ENCODE measurements at places on chromosomes 4 and X.

DNA sequence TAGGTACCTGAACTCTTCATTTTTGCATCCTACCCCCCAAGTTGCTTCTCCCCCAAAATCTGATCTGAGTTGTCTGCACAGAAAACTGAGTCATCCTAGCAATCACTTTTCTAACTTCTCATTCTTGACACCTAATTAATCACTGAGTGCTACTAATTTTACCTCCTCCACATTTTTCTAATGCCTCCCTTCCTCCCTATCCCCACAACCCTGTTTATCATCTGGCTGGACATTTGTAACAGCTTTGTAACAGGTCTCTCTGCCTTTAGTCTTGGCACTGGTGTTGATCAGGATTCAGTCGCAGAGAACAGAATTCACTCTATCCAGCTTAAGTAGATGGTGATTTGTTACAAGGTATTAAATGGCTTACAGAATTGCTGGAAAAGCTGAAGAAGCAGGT, 303.9 kb upstream of the GATB start:
- DNase-seq: no peak

- peak; percentile 5 for DNase-seq
Measured at GRCh38 chrX:104288961-104289360, 34.2 kb upstream of the ESX1 start.

GRCh38 chr4:1797861-1798579, 4.9 kb downstream of the FGFR3 start:
- DNase-seq: no peak

DNA sequence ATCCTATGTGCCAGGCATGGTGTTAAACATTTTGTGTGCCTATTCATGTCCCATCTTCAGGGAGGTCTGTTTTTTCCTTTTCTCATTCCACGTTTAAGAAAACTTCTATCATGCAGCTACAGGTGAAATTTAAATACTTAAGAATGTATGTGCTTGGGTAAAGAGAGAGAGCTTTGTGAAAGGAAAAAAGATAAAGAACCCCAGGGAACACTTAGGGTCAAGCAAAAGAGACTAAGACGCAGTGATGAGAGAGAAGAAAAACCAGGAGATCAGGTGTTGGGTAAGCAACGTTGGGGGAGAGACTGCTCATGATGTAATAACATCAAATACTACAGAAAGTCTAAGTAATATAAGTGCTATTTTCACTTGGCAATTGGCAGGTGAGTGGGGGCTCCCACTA, 253.7 kb downstream of the GRXCR1 start:
- no peak for DNase-seq

GRCh38 chr4:165027762-165028402, 3.9 kb upstream of the TRIM60 start:
- no peak for DNase-seq

- DNase-seq: no peak
Measured at GRCh38 chr4:15147714-15148113, 145.4 kb downstream of the CPEB2 start.

GRCh38 chr4:168981460-168981859, 28.6 kb downstream of the CBR4 start:
- no peak for DNase-seq

DNA sequence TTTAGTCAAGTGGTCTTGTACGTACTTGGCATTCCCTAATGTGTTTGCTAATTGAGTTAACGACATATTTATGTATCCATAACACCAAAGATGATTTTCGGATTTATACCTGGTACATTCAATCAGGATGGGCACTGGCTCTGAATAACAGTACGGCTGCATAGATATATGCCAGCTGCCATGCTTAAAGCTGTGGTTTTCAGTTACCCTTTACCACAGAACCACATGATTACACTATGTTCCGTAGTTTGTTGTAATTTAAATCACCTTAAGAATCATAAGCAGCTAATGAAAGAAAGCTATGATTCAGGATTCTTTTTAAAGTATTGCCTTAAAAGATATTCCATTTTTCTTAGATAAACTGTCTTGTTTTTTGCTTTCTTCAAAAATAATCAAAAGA, 53.6 kb downstream of the FIP1L1 start:
- no peak for DNase-seq

DNA sequence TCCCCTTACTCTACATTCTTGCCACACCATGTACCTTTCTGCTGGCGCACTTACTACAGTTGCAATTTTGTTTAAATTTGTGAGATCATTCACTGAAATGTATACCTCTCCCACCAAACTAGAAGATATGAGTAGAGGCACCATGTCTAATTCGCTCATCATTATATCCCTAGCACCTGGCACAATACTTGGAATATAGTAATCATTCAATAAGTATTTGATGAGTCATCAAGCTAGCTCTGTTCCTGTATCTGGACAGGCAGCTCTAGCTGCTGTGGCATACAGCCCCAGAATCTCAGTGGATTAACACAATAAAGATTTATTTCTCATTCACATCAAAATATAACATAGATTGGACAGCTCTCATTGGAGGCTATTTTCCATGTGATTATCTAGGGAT, 245.9 kb downstream of the IDS start:
- DNase-seq: no peak

DNA sequence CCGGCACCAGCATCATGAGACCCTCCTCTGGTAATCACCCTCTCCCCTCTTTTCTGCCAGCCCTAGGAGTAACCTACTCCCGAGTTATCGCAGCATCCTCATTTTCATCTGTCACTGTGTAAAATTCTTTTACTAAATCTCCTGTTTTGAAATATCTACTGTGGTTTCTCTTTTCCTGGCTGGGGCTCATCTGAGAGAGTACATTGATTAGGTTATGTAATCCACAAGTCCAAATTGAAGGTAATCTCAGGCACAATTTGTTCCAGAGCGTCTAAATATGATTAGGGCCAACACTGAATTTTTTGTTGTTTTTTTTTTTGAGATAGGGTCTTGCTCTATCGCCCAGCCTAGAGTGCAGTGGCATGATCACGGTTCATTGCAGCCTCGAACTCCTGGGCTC, 142.4 kb downstream of the SMIM20 start:
- DNase-seq: no peak

DNA sequence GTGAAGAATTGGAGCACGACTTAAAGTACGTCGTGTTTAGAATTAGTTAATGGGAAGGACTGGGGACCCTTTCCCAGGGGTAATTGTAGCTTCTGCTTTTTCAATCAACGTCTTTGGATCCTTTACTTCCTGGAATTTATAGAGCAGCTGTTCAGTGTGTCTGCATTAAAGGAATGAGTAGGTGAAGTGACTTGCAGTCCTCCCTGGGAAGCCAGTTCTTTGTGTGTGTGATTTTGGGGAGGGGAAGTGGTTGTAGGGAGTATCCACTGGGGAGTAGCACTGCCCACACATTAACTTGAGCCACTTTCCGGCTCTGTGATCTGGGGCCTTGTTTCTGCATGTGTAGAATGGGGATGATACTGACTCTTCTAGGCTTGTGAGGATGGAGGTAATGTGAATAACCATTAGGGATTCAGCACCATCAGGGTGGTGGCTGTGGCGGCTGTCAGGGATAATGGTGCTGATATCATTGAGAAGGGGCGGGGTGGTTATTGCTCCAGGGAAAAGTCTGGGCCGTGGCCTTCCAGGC, 54.7 kb downstream of the TMEM131L start:
- no peak for DNase-seq

DNA sequence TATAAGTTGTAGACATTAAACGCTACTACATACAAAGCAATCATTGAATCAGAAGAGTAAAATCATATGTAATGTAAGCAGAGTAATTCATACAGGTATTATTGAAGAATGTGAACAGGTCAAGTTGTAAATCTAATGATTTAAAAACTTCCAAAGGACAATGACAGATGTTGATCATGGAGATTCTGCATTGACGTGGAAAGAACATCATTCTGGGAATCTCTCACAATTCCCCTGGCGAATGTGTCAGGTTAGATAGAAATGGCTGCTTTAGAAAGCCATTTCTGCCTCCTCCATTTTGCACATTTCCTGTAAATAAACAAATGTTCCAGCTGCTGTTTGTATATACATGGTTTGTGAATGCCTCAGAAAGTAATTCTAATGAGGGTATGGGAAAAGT, 719.4 kb downstream of the ADGRL3 start:
- DNase-seq: no peak

GRCh38 chrX:107522901-107523300, 73.4 kb downstream of the FRMPD3 start:
- no peak for DNase-seq
